ENCODE measurements at places on chromosomes 6 and 20. TPM values are rescaled to one million over a fixed set of nuclear protein-coding genes. Genes with fewer than 3 reads are reported as not detected.
A peak's percentile ranks its signal among the peaks of the same experiment; 100 is the strongest.

Gene OR2B6
- total RNA-seq = 0.32 TPM

Gene DEFB132
- total RNA-seq = not detected

Gene CCM2L
- total RNA-seq = not detected

DNA sequence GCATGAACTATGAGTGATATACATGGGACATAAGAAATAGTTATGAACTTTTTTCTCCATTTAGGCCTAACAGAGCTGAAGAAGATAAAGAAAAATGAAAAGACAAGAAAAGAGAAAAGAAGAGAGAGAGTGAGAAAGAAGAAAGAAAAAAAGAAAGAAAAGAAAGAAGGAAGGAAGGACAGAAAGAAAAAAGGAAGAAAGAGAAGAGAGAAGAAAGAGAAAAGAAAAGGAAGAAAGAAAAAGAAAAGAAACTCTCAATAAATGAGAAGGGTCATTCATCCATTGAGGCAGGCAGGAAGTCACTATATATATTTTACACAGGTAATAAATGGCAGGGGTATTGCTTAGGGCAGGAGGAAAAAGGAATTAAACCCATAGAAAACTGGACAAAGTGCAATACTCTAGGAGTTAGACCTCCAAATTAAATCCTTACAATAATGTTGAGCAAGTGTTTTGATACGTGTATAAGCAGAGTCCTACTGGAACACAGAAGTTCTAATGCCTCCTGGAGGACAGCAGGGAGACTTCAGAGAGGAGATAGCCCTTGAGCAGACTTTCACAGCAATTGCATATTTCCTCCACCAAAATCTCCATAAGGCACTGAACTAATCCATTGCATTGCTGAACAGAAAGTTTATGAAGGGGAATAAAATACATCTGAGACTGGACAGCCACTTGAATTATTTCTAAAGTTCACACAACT lies 86.4 kb upstream of the TENT5A start:
- peak; percentile 22 for DNase-seq

DNA sequence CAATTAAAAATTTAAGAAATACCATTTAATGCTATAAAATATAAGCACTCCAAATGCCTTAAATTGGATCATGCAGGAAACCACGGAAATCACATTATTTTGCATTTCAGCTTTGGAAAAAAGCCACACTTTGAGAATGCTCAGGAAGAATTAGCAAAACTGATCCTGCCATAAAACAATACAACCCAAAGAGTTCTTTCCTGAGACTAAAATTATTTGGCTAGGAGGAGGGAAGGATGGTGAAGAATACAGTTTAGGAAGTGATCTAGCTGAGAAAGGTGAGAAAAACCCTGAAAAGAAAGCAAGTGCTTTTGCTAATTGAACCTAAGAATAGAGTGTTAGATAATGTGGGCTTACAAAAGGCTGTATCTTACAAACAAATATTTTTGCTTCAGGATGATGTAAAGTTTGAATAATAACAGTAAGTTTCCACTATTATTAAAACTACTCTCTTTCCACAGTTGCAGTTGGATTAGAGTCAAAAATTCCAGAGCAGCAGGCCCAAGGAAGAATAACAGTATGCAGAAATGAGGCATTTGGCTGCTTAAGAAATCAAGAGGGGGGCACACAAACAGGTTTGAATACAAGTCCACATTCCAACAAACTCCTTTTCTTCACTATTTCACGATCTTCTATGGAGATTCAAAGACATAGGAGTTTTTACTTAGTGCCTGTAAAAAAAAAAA lies 565.4 kb downstream of the RFPL4B start:
- DNase-seq = peak; percentile 85

- no peak for DNase-seq
Observed at GRCh38 chr20:25489221-25489871, 81.9 kb downstream of the GINS1 start.

GRCh38 chr6:164401871-164402270 lies 907.5 kb downstream of the C6orf118 start:
- no peak for DNase-seq

GRCh38 chr6:46325561-46326530 lies 155.1 kb upstream of the ENPP5 start:
- peak; percentile 56 for DNase-seq

DNA sequence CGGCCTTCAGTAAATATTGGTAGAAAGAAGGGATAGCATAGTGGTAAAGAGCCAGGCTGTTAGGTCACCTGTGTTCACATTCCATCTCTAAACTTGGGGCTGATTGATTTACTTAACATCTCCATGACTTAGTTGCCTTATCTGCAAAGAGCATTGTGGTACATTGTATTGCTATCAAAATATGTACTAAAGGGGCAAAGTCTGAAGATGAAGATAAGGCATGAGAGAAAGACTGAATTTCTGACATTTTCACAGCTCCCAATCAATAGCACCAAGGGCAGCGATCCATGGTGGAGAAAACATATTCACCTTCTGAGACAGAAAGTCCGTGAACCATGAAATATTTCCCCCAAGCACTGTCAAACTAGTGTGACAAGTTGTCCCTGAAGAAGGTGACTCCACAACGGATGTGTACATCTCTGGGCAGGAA lies 223.3 kb upstream of the STXBP5 start:
- DNase-seq = no peak

- no peak for DNase-seq
Observed at GRCh38 chr6:71983131-71983530, 96.8 kb downstream of the RIMS1 start.

DNA sequence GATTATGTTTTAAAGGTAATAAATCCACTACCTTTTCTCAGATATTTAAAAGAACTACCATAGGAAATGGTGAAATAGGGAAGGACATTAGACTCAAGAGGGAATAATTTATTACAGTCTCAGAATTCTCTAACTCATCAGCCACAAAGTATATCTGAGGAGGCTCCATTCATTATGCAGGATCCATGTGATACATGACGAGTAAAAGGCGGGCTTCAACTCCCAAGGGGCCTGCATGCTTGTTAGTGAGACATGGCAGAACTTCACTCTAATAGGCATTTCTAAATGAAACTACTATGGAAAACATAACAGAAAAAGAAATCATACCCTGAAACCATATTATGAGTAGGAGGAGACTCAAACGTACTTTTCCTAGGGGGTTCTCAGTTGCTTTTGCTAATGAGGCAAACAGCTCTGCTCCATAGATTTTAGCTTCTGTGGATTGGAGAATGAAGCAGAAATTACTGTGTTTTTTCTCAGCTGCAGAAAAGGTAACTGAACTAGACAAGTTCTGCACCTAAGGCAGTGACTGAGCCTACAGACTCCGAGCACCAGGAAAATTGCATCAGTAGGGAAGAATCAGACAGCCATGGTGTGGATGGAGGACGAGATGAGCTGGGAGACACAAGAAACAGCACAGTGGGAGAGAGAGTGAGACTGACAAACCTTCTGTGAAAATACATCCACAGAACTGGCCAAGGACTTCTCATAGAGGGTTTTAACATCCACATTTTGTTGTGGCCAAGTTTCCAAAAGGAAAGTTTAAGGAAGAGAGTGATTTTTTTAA lies 254.6 kb upstream of the PRDM1 start:
- DNase-seq = peak; percentile 64

DNA sequence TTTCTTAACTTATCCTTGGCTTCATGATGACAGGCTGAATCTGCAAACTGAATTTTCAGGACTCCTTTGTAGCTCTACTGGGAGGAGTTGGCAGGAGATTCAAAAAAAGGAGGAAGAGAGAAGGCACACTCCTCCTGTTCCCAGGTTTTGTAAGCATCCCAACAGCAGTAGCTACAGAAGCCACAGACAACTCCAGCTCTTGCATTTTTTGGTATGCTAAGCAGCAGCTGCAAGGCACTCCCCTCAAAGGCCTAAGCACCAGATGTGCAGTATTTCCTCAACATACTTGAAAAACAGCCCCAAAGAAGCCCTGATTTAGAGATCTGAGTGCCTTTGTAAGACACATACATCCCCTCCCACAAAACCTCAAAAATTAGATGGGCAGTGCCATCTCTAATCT lies 328.6 kb upstream of the SYNCRIP start:
- DNase-seq = no peak

GRCh38 chr6:505374-505773 lies 113.8 kb downstream of the IRF4 start:
- DNase-seq = no peak

DNA sequence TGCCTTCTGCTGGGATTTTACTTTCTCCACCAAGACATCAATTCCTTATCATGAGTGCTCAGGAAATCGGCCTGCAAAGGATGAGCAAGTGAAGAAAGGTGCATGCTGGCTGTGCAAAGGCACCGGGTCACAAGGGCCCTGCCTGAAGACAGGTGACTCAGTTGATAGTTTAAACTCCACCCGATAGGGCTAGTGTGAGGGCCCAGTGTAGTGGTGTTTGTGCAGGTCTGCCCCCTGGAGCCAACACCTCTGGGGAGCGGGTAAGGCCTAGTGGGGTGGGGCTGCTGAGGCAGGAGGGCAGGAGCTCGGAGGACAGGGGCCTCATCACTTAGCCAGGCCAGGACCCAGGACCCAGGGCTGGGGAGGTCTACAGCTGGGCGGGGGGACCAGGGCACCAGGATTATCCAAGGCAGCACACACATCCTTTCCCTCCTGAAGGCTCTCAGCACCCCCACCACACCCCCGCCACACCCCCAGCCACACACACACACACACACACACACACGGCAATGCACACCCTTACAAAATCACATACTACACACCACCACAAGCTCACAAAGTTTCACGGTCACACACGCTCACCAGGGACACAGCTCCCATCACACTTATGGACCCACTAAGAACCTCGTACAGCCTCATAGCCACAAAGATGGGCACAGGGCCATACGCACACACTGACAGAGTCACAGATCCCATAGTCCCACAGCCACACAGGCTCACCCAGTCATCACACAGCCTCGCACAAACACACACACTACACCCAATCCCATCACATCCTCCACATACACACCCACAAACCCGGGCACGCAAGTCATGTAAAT lies 75.4 kb downstream of the GRM4 start:
- no peak for DNase-seq

DNA sequence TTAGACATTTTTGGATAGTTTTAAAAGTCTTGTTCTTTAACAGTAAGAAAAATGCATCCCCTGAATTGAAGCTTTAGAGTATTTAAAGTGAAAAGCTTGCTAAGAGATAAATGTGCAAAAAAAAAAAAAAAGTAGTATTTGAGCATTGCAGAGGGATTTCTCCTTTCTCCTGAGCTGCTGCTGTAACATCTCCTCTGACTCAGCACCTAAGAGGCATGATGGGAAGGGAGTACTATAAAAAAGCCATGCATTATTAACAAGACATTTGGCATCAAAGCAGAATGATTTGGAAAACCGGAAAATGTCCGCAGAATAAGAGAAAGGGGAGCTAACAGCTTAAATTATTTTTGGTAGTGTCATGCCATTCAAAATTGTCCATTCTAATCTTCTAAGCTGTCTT lies 27.9 kb downstream of the B4GALT5 start:
- peak; percentile 87 for DNase-seq

DNA sequence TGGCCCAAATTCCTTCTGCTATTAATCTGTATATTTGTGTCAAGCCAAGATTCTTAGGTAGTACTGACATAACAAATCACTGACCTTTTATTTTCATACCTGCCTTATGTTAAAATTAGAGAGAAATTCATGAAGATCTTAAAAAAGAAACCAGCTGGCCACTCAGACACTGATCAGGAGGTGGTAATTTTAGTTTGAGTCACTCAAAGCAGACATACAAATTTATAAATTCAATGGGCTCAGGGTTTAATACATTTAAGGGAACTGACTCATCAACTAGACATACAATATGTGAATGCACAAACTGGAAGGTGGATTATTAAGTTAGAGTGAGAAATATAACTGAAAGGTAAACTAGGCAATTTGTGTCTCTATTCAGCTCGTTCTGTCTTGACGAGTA lies 711.9 kb upstream of the EYS start:
- no peak for DNase-seq

DNA sequence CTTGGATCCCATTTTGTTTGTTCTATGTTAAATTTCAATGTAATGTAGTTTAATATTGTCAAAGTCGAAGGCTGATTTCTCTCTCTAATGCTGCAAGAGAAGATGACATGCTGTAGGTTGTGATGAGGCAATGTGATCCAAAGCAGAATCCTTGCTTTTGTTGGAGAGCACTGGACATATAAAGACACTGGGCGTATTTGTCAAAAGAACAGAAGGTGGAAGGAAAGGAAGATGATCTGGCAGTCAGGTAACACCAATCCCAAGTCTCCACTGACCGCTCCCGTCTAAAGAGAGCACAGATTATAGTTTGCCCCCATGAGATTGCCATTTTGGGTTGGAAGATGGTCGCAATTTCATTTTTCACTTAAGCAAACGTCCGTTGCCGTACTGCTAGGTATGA lies 935 bp upstream of the RFX6 start:
- no peak for DNase-seq

GRCh38 chr6:72218125-72218524 lies 331.8 kb downstream of the RIMS1 start:
- DNase-seq = peak; percentile 23

DNA sequence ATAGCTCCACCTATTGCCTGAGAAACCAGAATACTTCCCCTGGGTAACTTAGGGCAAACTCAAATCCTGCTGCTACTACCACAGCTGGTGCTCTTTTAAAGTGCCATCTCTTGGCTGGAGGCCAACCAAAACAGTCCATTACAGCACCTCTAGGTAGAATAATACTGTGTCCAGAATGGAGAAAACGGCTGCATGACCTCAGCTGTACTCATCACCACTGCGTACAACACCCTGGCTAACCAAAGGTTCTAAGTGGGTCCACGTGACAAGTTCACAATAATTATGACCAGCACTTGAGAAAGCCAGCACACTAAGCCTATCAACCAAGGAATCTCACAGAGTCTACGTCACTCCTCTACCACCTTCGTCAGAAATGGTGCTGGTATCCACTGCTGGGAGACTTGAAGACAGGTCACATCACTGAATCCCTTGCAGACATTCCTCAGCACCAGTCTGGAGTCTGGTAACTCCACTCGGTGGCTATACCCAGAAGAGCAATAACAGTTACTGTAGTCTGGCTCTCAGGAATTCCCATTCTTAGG lies 40.9 kb upstream of the PKIB start:
- peak; percentile 27 for DNase-seq

- peak; percentile 26 for DNase-seq
Observed at GRCh38 chr6:74939151-74939708, 266.6 kb downstream of the COL12A1 start.

All from A673 (cell line).